ENCODE measurements at places on chromosomes 7 and 10. TPM values are rescaled to one million over a fixed set of nuclear protein-coding genes. Genes with fewer than 3 reads are reported as not detected.

The FRMPD2 gene
- 0.35 TPM for total RNA-seq

- no peak for DNase-seq
- H3K27ac ChIP-seq = no peak overlapping the region
- H3K4me1 ChIP-seq = no peaks in the 10 kb centered on the region
- H3K36me3 ChIP-seq = no peaks in the 10 kb centered on the region
Measured at GRCh38 chr7:42714356-42714755, 197.5 kb downstream of the C7orf25 start.

GRCh38 chr10:76429368-76430060, 998.1 kb downstream of the LRMDA start:
- H3K27ac ChIP-seq = no peak overlapping the region
- H3K27me3 ChIP-seq = no peaks in the 10 kb centered on the region
- no peak for DNase-seq

The EN2 gene
- total RNA-seq = 2.3 TPM

The ECHDC3 gene
- not detected for total RNA-seq

- no peaks in the 10 kb centered on the region for H3K27me3 ChIP-seq
- H3K36me3 ChIP-seq = peaks cover 10% of the 10 kb centered on the region
- H3K27ac ChIP-seq = no peak overlapping the region
Measured at GRCh38 chr7:90401989-90402388, 1.3 kb upstream of the CLDN12 start.

- no peak overlapping the region for H3K27ac ChIP-seq
- H3K27me3 ChIP-seq = peaks cover 39% of the 10 kb centered on the region
- no peaks in the 10 kb centered on the region for H3K36me3 ChIP-seq
- H3K4me3 ChIP-seq = no peak overlapping the region
- DNase-seq = no peak
Measured at GRCh38 chr10:127614484-127615017, 65.4 kb downstream of the NPS start.

DNA sequence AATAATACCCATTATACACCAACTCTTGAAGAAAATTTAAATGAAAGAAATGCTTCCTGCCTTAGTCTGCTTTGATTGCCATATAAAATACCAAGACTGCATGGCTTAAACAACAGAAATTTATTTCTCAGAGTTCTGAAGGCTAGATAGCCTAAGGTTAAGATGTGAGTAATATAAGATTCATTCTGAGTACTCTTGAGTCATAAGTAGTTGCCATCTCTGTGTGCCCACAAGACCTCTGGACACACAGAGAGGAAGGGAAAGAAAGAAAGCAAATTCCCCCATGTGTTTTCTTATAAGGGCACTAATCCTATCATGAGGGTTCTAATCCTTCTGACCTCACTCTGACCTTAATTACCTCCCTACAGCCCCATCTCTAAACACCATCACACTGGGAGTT, 201.2 kb downstream of the PTN start:
- H3K36me3 ChIP-seq = no peaks in the 10 kb centered on the region
- H3K4me1 ChIP-seq = peaks cover 36% of the 10 kb centered on the region
- peak; percentile 90 for DNase-seq

GRCh38 chr7:832167-832967, at the start of gene SUN1:
SUN1 (plus strand) TSS chr7:832476; CDS start chr7:832525, 49 bp downstream.
- no peaks in the 10 kb centered on the region for H3K27me3 ChIP-seq
- peaks cover 7% of the 10 kb centered on the region for H3K36me3 ChIP-seq
- peak within 1 kb of the TSS; percentile 65 for H3K4me3 ChIP-seq
- H3K4me1 ChIP-seq = peaks cover 58% of the 10 kb centered on the region
- H3K27ac ChIP-seq = peak within 1 kb of the TSS; percentile 99
- peak; percentile 94 for DNase-seq
